Stimulated activated CD8-positive, alpha-beta memory T cell treated with anti-CD3 and anti-CD28 coated beads, Interleukin-12 subunit alpha, Interleukin-12 subunit beta, amount 100 ng/mL, for 1 hour (primary cell): ENCODE measurements at places on chromosomes 5 and 9.

GRCh38 chr5:112348387-112348786, 70.7 kb downstream of the EPB41L4A start:
- DNase-seq = no peak

DNA sequence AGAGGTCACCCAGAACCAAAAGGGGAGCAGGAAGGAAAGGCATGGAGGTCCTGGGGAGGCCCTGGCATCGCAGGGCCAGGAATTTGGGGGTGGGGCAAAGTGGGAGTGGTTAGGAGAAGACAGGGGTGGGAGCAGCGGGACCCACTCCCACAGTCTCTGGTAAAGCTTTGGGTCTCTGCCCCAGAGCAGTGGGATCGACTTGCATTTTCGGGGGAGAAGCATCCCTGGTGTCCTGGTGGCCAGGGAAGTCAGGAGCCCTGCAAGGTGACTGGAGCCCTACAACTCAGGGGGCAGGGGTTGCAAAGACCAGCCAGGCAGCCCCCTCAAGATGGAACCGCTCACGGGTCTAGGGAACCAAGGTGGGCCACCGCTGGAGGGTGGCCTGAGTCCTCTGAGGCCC, 22.4 kb upstream of the GTF3C5 start:
- no peak for DNase-seq

GRCh38 chr5:169615561-169615960, 21.5 kb upstream of the DOCK2 start:
- no peak for DNase-seq

GRCh38 chr5:166772770-166773169, 1518.7 kb upstream of the WWC1 start:
- DNase-seq = no peak

DNA sequence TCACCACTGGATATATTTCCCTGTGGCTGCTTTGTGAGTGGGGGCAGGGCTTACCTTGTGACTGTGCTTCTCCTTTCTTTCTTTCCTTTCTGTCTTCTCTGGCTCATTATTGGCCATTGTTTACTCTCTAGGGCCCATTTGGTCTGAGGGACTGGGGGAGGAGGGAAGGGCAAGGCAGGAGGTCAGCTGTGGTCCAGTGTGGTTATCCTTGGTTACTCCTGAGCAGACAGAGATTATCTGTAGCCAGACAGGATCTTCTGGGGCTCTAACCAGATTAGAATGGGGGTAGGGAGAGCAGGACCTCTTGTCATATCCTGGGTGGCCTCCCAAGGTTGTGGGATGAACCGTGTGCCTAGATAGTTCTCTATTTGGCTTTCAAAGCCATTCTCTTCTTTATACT, 71.2 kb downstream of the ANKRD55 start:
- no peak for DNase-seq

DNA sequence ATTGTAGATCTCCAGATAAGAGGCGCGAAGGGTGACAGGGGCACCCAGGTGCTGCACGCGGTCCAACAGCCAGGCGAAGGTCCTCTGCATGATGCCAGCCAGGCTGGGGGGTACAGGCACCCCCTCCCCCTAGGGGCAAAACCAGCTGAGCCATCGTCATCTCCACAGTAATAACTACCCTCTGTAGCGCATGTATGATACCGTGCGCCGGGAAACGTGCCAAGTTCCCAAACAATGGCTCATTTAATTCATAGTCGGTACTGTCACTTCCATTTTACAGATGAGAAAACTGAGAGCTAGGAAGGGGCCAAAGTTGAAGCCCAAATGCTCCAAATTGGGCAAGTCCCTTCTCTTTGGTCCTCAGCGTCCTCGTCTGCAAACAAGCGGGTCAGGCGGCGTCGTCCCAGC, 1.5 kb downstream of the KIF12 start:
- no peak for DNase-seq

DNA sequence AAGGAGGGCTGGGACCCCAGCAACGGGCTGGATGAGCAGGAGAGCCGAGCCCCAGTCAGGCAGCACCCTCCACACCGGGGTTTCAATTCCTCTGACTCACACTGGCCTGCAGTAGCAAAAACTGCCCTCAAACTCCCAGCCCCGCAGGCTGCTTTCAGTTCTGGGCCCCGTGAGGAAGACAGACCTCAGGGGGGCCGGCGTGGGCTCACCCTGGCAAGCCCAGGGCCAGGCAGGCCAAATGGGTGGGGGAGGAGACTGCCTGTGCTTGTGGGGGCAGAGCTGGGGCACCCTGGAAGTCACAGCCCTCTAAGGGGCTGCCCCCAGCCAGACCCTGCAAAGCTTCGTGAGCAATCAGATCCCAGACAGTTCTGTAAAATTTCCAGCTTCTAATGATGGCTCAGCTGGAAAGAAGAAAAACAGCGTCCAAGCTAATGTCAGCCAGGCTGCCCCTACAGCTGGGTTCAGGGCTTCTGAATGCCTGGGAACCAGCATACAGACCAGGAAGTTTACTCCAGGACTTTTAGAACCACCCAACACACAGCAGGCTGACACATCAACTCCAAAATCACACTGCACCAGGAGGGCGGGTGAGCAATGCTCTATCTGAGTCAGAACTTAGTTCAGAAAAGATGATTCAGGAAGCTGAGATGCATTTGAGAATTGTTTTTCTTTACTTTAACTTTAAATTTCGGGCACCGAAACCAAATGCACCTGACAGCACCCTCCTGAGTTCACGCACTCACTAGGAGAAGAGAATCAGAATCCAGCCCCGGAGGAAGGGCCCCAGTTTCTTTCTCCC, 34.7 kb downstream of the LPCAT1 start:
- no peak for DNase-seq

GRCh38 chr5:32583582-32584232, 1.6 kb upstream of the SUB1 start:
- DNase-seq = no peak

- DNase-seq = no peak
Observed at GRCh38 chr5:127092690-127093089, 19.4 kb upstream of the C5orf63 start.

GRCh38 chr9:18056993-18057369, 417.0 kb upstream of the ADAMTSL1 start:
- DNase-seq = no peak

DNA sequence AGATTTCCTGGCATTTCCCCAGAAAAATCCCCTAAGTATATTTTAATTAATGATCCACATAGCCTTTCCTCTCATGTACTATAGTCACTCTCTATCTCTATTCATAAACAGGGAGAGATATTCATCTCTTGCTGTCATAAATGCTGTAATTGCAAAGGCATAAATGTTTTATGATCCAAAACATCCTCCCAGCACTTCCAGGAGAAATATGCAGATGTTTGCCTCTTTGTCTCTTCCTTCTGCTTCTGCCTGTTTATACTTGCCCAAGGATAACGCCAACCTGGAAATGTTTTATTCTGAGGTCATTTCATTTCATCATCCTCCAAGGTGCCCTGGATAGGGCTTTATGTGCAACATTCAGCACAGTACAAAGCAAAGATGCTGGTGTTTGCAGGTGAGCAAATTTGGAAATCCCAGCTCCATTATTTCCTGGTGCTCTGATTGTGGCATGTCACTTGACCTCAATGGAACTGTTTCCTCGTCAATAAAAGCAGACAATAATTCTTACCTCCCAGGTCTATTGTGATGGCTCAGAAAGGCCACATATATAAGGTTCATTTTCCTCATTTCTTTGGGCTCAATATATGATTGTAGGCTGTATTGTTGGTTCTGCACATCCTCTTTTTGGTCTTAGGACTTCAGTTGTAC, 6.9 kb downstream of the TNFSF15 start:
- DNase-seq = no peak

- DNase-seq = no peak
Observed at GRCh38 chr5:154472871-154473580, 5.0 kb downstream of the HAND1 start.

DNA sequence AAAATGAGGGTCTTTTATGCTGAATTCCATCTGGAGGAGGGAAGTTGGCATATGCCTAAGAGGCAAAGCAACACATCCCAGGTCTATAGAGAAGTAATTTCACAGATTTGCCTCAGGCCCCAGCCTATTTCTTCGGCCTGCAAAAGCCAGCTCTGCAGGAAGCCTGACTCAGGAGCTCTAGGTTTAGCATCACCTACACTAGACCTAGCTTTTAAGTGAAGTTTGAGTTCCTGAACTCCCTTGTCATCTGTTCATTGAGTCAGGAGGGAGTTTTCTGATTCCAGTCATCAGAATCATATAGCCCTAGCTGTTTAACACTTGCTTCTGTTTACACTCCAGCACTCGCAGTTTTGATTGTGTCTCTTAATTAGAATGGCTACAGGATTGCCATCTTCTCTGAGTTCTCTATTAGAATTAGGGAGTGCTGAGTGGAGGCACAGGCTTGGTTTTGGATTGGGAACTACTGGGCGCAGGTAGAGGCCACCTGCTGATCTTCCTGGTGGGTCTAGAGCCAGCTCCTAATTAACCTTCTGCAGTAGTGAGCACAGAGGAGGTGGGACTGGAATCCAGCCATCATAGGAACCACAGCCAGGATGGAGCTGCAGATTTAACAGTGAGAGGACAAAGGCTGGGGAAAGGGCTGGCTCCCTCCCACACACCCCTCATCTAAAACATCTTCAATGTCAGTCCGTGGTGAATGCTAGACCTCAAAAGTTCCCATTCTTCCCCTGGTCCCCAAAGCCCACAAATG, 179.5 kb downstream of the TRIO start:
- no peak for DNase-seq

GRCh38 chr5:147819261-147819770, 12.2 kb downstream of the SPINK1 start:
- no peak for DNase-seq

DNA sequence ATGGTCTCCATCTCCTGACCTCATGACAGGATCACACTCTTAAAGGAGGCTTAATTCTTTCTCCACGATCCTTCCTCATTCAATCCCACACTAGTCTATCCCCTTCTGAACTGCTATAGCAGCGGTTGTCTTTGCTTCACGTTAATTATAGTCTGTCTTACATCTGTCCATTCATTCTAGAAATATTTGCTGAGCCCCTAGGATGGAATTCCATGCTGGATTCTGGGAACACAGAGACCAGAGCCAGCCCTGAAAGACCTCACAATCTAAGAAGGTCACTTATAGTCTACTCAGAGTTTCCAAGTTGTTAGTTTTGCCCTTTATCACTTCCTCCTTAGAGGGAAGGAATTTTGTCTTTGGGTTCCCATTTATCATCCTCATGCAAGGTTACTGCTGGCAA, 193.5 kb downstream of the GAS1 start:
- DNase-seq = no peak

GRCh38 chr5:128635379-128635778, 97.3 kb upstream of the FBN2 start:
- no peak for DNase-seq

DNA sequence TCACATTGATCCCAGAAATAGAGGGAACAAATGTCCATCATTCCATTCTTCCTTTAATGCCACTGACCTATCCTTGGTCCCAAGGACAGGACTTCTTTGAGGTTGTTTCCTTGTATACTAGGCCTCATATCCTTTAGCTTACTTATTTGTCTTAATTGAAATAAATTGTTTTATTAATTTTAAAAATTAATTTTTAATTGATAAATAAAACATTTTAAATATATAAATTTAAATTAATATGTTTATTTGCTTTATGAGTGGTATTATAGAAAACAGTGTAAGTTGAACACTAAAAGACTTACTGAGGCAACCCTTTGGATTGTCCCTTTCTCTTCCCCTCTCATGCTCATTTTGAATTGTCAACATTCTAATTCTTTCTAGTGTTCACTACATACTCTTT, 556.9 kb upstream of the NUDT12 start:
- no peak for DNase-seq

DNA sequence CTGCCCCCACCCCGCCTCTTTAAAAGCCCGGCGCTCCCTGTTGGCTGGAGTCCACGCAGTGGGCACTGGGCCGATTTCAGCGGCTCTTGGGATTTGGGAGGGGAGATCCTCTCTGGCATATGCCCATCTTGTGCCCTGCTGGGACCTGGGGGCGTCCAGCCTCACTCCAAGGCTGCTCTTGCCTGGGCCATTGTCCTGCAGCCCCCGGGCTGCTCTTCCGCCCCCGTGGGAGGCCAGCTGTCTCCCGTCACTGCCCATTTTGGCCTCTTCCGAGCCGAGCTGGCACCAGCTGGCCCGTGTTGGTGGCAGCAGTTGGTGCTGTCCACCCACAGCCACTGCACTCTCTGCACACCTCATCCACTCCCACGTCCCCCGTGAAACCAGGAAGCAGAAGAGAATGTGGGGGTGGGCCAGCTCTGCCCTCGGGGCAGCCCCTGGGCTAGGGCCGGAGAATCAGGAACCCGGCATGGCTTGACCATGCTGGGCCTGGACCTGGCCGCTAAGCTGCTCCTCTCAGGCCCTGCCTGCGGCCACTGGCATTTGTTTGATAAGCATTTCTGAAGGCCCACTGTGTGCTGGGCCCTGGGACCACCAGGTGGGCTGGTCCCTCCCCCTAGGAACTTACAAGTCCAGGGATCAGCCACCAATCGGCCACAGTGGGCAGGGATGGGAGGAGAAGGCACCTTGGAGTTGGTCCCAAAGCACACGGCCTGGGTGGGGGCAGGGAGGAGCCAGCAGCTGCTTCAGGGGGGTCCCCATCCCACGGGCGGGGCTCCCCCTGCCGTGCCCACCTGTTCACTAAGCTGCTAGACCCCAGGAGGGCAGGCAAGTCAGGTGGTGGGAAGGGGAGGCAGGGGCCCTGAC, 2.2 kb downstream of the C8G start:
- no peak for DNase-seq

DNA sequence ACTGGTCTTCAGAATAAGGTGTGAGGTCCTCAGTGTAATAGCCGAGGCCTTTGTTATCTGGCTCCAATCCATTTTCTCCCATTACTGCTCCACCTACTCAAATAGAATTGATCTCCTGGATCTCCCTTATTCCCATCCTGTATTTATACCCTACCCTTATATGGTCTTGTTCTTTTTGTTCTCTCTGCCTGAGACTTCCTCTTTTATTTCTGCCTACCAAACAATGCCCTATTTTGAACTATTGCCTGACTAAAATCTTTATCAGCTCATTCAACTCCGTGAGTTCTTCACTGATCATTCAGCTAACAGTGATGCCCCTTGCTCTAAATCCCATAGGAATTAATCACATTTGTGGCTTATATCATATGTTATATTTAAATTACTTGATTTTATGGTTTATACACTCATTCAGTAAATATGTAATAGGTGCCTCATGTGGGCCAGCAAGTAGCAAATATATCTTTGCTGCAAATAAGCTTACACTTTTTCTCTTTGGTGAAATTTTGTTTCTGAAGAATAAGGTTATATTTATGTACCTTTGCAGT, 417.5 kb upstream of the MEF2C start:
- DNase-seq = no peak

DNA sequence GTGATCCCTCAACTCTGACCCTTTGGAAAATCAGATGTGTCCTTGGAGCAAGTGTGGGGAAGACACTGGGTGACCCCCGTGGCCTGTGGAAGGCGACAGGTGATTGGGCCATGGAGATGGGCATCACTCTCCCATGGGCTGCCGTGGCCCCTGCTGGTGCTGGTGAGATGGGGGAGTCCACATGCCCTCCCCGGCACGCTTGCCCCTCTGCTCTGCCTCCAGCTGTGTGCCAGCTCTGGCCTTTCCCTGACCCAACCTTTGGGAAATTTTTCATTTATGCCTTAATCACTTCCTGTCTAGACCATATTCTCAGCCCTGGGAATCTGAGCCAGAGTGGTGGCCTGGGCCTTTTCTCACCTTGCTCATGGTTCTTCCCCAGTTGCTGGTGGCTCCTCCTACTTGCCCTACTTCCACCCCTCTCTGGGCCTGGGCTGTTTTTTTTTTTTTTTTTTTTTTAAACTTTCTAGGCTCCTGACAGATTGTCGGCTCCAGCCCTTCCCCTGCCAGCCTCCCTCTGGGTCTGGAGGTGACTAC, 56.6 kb downstream of the RGS3 start:
- peak; percentile 21 for DNase-seq
